ENCODE measurements at places on chromosomes 3 and 15.

DNA sequence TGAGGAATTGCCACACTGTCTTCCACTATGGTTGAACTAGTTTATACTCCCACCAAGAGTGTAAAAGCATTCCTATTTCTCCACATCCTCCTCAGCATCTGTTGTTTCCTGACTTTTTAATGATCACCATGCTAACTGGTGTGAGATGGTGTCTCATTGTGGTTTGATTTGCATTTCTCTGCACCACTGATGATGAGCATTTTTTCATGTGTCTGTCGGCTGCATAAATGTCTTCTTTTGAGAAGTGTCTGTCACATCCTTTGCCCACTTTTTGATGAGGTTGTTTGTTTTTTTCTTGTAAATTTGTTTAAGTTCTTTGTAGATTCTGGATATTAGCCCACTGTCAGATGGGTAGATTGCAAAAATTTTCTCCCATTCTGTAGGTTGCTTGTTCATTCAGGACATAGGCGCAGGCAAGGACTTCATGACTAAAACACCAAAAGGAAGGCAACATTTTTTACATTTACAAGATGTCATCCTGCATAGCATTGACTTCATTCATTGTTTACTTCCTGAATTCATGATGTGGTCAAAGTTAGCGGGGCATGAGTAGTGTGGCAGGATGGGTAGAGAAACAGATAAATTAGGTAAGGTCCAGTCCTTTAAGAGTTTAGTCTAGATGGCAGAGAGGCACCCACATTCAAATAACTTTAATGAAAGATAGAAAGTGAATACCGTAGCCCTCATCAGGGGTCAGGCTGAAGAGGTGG is 45.1 kb upstream of the LPP start:
- H3K4me1 ChIP-seq: peaks cover 5% of the 10 kb centered on the region
- no peaks in the 10 kb centered on the region for H3K27me3 ChIP-seq
- no peak overlapping the region for H3K4me3 ChIP-seq
- no peak overlapping the region for H3K27ac ChIP-seq

GRCh38 chr15:62079594-62079993 is 12.8 kb downstream of the C2CD4A start:
- no peaks in the 10 kb centered on the region for H3K36me3 ChIP-seq
- no peaks in the 10 kb centered on the region for H3K27me3 ChIP-seq
- no peak for DNase-seq
- H3K4me1 ChIP-seq: no peaks in the 10 kb centered on the region
- no peak overlapping the region for H3K4me3 ChIP-seq

- no peaks in the 10 kb centered on the region for H3K4me1 ChIP-seq
- no peak for DNase-seq
- no peaks in the 10 kb centered on the region for H3K27me3 ChIP-seq
- no peaks in the 10 kb centered on the region for H3K36me3 ChIP-seq
- H3K27ac ChIP-seq: no peak overlapping the region
- H3K4me3 ChIP-seq: no peak overlapping the region
Measured at GRCh38 chr3:30454636-30455035, 151.8 kb upstream of the TGFBR2 start.

DNA sequence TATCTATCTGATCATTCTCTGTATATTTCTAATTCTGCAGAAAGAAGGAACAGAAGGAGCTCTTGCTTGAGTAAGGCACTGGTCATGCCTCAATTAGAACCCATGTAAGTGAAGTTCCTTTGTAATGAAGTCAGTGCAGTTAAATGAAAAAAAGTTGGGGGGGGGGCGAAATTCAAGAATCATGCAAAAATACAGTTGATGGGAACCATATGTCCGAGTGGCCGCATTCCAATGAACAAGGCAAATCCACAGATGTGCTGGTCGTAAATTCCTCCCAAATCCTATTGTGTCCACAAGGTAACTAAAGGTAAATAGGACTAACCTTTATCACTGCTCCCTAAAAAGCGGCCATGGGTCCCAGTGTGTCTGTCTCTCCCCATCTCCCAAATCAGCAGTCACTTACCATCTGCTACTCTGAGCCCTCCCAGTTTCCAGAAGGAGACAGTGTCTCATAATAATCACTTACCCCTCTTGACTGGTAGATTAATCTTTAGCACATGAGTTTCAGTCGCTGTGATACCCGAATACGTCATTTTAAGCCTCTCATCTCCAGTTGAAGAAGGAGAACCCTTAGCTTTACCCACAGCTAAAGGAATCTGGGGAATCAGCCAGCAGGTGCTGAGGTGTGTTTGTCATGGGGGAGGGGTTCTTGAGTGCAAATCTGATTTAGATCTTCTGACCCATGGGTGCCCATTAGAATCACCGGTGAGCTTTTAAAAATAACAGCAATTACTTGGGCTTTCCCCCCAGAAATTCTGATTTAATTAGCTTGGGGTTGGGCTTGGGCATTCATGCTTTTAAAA is 56.3 kb upstream of the EPHB3 start:
- no peak overlapping the region for H3K4me3 ChIP-seq
- H3K27me3 ChIP-seq: peaks cover 61% of the 10 kb centered on the region
- H3K36me3 ChIP-seq: peaks cover 2% of the 10 kb centered on the region

DNA sequence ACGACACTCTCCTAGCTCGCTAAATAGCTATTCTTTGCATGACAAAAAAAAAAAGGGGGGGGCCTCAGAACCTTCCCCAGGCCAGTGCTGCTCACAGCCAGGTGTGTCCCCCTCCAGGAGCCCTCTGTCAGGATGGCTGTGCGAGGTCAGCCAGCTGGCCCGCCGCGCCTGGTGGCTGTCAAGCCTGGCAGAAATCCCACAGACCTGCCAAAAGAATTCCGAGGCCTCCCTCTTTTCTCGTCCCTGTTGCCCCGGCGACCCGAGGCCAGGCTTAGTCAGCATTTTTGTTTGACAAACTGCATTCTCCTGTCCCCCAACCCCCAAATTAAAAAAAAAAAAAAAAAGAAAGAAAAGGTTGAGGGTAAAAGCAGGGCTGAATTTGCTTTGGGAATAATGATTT is 61.9 kb downstream of the TM4SF4 start:
- no peak overlapping the region for H3K27ac ChIP-seq
- no peak overlapping the region for H3K4me3 ChIP-seq
- DNase-seq: no peak
- H3K4me1 ChIP-seq: peaks cover 3% of the 10 kb centered on the region

- H3K27ac ChIP-seq: no peak overlapping the region
- H3K4me3 ChIP-seq: no peak overlapping the region
- no peak for DNase-seq
- no peaks in the 10 kb centered on the region for H3K4me1 ChIP-seq
- H3K27me3 ChIP-seq: no peaks in the 10 kb centered on the region
- H3K36me3 ChIP-seq: no peaks in the 10 kb centered on the region
Measured at GRCh38 chr3:164048451-164048850, 1029.8 kb downstream of the SI start.

- no peak overlapping the region for H3K4me3 ChIP-seq
- H3K27me3 ChIP-seq: peaks cover 81% of the 10 kb centered on the region
- DNase-seq: no peak
- H3K36me3 ChIP-seq: peaks cover 3% of the 10 kb centered on the region
Measured at GRCh38 chr3:194928831-194929577, 243.3 kb downstream of the FAM43A start.

DNA sequence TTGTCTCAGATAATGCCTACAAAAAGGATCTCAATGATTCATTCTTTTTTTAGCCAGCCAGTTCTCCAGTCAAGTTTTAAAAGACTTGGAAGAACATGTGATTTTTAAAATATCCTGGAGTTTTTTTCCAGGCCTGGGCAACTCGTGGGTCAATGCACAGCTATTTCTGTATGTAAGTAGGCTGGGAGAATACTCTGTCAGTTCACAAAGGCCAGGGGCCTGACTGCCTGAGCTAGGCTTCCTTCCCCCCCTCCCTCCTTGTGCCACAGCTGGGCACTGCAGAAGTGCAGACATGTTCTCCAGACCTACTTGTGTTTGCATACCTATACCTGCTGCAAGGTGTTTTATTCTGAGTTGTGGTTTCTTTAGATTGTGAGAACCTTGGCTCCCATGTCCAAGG is 43.7 kb downstream of the CTDSPL start:
- peaks cover 12% of the 10 kb centered on the region for H3K4me1 ChIP-seq
- no peak overlapping the region for H3K27ac ChIP-seq
- no peak for DNase-seq
- no peak overlapping the region for H3K4me3 ChIP-seq
- no peaks in the 10 kb centered on the region for H3K36me3 ChIP-seq
